Smooth muscle cell of trachea (primary cell): ENCODE measurements at places on chromosomes 5 and 9. TPM values are rescaled to one million over a fixed set of nuclear protein-coding genes. Genes with fewer than 3 reads are reported as not detected.

Gene PPP3R2
- total RNA-seq = not detected in 2 replicates

Gene LURAP1L
- total RNA-seq = 41.6 and 63.7 TPM in 2 replicates

Gene PTGES
- 9.5 and 84.5 TPM in 2 replicates for total RNA-seq

Gene GPRIN1
- 6.3 and 7.4 TPM in 2 replicates for total RNA-seq

Gene LIX1
- total RNA-seq = not detected in 2 replicates

Gene GFI1B
- total RNA-seq = 0.17 TPM in 1 of 2 replicates, not detected in the other

Gene ACTBL2
- not detected in 2 replicates for total RNA-seq

Gene LRRC19
- not detected in 2 replicates for total RNA-seq

Gene SHISAL2B
- not detected in 2 replicates for total RNA-seq

Gene C5orf63
- total RNA-seq = 2.5 TPM in 2 replicates

Gene FRRS1L
- under 0.01 and 0.50 TPM in 2 replicates for total RNA-seq

Gene HTR4
- total RNA-seq = not detected in 2 replicates

Gene FOXD4L4
- 0.17 and 0.29 TPM in 2 replicates for total RNA-seq

Gene SH2D3C
- total RNA-seq = 0.29 TPM in 1 of 2 replicates, not detected in the other

Gene GPR21
- 0.17 and 1.0 TPM in 2 replicates for total RNA-seq

Gene TESK1
- total RNA-seq = 7.3 and 15.7 TPM in 2 replicates
